ENCODE measurements at places on chromosomes 12 and 14. TPM values are rescaled to one million over a fixed set of nuclear protein-coding genes. Genes with fewer than 3 reads are reported as not detected.
A peak's percentile ranks its signal among the peaks of the same experiment; 100 is the strongest.

IFNG gene
- total RNA-seq = 0.60 TPM

COCH gene
- 0.55 TPM for total RNA-seq

RERGL gene
- 0.35 TPM for total RNA-seq

CACNA2D4 gene
- total RNA-seq = 2.6 TPM

MANSC1 gene
- 30.1 TPM for total RNA-seq

GLI1 gene
- total RNA-seq = 7.2 TPM

DLK1 gene
- total RNA-seq = not detected

TDRD9 gene
- total RNA-seq = 5.4 TPM

TCP11L2 gene
- 49.5 TPM for total RNA-seq

TTC7B gene
- total RNA-seq = 33.1 TPM

DNA sequence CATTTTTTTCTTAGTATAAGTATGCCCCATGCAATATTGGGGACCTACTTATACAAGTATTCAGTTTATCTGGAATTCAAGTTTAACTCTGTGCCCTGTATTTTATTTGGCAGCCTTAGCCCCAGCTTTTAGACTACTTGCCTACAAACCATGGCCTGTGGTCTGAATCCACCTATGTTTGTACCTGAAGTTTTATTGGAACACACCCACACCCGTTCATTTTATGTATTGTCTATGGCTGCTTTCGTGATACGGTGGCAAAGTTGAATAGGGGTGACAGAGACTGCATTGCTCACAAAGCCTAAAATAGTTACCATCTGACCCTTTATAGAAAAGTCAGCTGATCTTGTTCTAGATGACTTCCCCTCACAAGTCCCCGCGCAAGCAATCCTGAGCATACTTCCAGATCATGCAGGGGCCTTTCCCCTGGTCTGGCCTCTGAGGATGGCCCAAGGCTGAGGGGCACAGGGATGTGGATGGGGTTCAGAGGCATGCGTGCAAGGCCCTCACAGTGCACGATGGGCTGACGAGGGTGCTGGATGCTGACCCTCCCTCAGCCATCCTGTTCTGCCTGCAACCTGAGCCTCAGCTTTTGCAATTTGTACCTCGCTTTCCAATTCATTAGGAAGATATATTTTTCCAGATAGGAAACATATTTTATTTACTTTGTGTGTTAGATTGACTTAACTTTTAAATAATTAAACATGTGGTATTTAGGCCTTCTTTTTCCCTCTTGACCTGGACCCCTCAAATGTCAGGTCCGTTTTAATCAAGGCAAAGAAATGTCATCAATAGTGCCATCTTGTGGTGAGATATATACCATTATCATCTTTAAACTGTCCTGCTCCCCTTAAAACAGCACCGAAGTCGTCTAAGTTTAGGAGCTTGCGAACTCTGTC lies 527.3 kb upstream of the CCDC196 start:
- H3K27ac ChIP-seq = no peak overlapping the region
- H3K4me3 ChIP-seq = no peak overlapping the region
- H3K36me3 ChIP-seq = no peaks in the 10 kb centered on the region
- peak; percentile 7 for DNase-seq
- H3K4me1 ChIP-seq = no peaks in the 10 kb centered on the region
- H3K27me3 ChIP-seq = peaks cover 4% of the 10 kb centered on the region

- no peak overlapping the region for H3K27ac ChIP-seq
- no peaks in the 10 kb centered on the region for H3K4me1 ChIP-seq
- H3K4me3 ChIP-seq = no peak overlapping the region
Measured at GRCh38 chr12:113102811-113103210, 32.8 kb downstream of the RASAL1 start.

DNA sequence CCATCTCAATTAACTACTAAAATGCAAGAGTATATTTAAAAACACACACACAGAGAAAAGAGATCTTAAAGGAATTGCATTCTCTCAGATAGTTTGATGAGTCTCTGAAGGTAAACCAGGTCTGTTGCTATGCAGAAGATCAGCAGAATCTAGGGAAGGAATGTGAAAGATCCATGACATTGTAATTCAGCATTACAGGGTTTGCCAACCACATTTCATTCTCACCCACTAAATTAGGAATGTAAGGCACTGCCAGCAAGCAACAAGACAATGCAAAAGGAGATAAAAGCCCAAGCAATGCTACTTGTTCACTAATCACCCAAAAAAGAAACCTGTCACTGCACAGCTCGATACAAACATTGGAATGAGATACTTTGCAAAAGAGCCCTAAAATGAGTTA lies 106.3 kb downstream of the LRIG3 start:
- no peak for DNase-seq
- no peak overlapping the region for H3K27ac ChIP-seq
- no peaks in the 10 kb centered on the region for H3K36me3 ChIP-seq

DNA sequence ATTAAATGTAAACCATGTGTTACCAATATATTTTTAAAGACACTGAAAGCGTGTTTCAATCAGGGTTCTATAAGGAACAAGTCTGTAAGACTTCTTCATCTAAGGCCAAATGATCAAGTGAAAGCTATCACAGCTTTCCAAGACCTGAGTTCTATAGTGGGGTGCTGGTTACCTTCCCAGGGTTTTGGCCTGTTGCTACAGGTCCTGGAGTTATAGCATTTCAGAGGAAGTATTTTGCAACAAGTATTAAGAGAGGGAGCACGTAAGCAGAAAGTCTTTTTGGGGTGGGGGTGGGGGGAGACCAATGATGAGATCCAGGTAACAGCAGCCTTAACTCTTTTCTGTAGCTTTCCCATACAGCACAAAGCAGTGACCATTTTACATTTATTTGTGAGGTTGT lies 43.8 kb downstream of the FOXN3 start:
- H3K27me3 ChIP-seq = no peaks in the 10 kb centered on the region
- DNase-seq = no peak

DNA sequence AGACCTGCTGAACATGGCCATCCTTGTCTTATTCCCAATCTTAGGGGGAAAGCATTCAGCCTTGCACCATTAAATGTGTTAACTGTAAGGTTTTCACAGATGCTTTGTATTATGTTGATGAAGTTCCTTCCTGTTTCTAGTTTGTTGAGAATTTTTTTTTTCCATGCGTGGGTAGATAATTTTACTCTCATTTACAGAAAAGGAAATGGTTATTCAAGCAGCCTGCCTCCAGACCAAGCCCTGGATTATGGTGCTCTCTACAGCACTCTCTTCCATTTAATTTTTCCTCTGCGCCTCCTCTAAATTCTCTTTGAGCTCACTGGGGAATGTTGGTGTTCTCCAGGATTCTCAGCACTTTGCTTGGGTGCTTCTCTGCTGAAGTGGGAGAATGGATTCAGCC lies 179.3 kb upstream of the PZP start:
- no peaks in the 10 kb centered on the region for H3K36me3 ChIP-seq
- H3K4me1 ChIP-seq = no peaks in the 10 kb centered on the region
- no peak overlapping the region for H3K4me3 ChIP-seq
- no peak overlapping the region for H3K27ac ChIP-seq
- no peaks in the 10 kb centered on the region for H3K27me3 ChIP-seq

DNA sequence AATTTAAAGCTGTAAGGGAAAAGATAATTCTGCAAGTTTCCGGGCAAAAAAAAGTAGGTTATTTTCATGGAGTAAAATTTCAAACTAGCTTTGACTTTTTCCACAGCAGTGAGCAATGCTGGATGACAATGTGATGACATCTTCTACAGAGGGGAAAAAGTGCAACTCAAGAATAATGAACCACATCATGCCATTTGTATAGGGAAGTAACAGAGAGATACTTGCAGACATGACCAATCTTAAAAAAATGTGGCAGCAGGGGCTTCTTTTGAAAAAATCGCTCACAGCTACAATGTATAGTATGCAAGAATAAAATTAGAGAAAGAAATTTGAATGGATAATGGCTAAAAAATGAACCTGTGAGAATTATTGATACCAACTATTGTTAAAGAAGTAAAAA lies 115.5 kb downstream of the DHRS2 start:
- H3K27ac ChIP-seq = no peak overlapping the region
- H3K4me1 ChIP-seq = no peaks in the 10 kb centered on the region
- no peaks in the 10 kb centered on the region for H3K27me3 ChIP-seq
- no peaks in the 10 kb centered on the region for H3K36me3 ChIP-seq
- no peak for DNase-seq
- no peak overlapping the region for H3K4me3 ChIP-seq

- no peaks in the 10 kb centered on the region for H3K4me1 ChIP-seq
- H3K27ac ChIP-seq = no peak overlapping the region
- H3K27me3 ChIP-seq = no peaks in the 10 kb centered on the region
- DNase-seq = no peak
- H3K36me3 ChIP-seq = peaks cover 56% of the 10 kb centered on the region
- H3K4me3 ChIP-seq = no peak overlapping the region
Measured at GRCh38 chr12:112992541-112993398, 14.5 kb downstream of the OAS2 start.

DNA sequence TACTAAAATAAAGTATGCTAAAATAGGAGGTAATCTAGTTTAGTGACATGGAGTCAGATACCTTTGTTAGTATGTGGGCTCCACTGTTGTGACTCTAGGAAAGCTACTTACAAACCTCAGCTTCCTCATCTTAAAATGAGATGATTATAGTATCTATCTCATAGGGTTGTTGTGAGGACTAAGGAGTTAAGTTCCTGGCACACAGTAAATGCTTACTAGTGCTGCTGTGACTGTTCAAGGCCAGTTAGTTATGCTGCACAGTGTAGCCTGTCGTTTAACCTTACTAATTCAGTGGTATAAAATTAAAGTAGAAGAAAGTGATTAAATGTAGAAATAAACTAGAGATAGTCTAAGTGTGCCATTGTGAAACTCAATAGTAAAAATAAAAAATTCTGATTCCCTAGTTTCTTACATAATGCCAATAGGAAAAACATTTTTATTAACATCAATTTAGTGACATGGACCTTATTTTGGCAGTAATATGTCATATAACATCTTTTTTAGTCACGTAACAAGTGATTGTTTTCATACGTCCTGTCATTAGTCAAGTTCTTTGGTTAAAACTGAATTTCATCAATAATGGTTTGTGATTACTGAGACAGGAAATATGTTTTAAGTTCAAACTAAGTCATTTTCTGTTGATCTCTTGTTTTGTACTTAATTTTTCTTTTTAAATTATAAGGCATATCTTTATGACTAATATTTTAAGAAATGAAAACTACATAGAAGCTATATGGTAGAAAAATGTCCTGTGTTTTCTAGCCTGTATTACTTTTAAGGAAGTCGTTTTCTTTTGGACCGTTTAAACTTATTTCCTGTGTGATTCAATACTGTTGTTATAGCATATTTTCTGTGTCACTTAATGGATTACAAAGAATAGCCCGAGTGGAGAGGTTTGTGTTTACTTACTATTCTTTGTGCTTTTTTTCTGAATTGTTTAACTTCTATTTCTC lies 74.0 kb downstream of the PCNX1 start:
- no peaks in the 10 kb centered on the region for H3K27me3 ChIP-seq
- no peaks in the 10 kb centered on the region for H3K4me1 ChIP-seq
- peak overlapping the region; percentile 24 for H3K27ac ChIP-seq
- H3K36me3 ChIP-seq = peaks cover 27% of the 10 kb centered on the region

GRCh38 chr12:94760786-94761185 lies 110.4 kb upstream of the TMCC3 start:
- H3K27me3 ChIP-seq = no peaks in the 10 kb centered on the region
- H3K36me3 ChIP-seq = no peaks in the 10 kb centered on the region
- H3K4me3 ChIP-seq = no peak overlapping the region
- no peak overlapping the region for H3K27ac ChIP-seq
- no peaks in the 10 kb centered on the region for H3K4me1 ChIP-seq

DNA sequence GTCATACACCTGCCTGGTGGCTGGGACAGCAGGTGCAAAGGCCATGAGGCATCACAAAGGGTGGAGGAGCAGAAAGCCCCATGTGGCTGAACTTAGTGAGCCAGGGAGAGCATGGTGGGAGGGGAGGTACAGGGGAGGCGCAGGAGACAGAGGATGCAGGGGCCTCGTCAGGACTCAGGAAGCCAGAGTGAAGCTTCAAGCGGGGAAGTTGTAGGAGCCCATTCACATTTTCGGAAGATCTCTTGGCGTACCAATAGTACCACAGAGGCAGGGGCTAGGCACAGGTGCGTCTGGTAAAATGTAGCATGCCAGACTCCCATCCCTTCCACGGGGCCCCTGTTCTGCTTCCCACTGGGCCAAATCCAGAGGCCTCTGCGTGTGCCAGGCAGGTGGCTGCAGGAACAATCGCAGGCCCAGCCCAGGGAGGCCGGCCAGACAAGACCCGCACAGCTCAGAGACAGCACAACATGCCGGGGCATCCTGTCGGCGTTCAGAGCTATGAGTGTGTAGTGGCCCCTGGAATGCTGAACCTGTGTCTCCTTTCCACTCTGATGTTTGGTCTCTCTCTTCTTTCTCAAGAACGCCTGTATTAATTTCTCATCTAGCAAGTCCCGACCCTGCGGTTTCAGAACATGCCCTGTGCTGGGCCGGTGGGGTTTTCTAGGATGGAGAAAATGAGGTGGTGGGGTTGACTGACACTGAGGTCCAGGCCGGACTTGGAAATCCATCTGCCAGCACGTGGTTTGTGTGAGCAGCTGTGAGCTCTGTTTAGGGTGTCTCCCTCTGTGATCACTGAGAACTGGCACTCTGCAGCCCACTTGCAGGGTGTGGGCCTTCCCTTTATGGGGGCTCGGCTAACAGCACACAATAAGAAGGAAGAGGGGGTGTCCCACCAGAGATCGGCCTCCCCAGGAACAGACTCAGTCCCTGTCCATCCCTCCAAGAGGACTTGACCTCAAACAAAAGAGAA lies 5.5 kb upstream of the TMEM132D start:
- H3K4me1 ChIP-seq = no peaks in the 10 kb centered on the region
- no peaks in the 10 kb centered on the region for H3K36me3 ChIP-seq
- no peak overlapping the region for H3K27ac ChIP-seq
- H3K27me3 ChIP-seq = peaks cover 7% of the 10 kb centered on the region
- H3K4me3 ChIP-seq = no peak overlapping the region
- DNase-seq = no peak

GRCh38 chr14:50545618-50546017 lies 13.2 kb upstream of the MAP4K5 start:
- H3K4me1 ChIP-seq = peaks cover 4% of the 10 kb centered on the region
- no peak overlapping the region for H3K4me3 ChIP-seq
- no peak for DNase-seq
- no peaks in the 10 kb centered on the region for H3K27me3 ChIP-seq

DNA sequence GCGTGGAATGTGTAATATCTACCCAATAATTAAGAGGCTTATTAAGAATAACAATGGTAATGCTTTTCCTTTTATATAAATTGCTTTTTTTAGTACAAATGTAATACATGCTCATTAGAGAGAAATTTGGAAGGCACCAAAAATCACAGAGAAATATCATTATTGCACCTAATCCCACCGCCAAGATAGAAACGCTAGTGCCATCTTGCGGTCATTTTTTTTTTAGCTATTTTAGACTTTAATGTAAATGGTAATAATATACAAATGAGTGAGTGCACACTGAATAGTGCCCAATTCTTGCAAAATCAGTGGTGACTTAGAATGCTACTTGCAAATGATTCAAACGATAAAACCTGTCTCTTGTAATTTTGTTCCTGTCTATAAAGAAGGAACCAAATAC lies 576.8 kb upstream of the TMEM132C start:
- no peak overlapping the region for H3K27ac ChIP-seq
- H3K27me3 ChIP-seq = no peaks in the 10 kb centered on the region
- no peak for DNase-seq
- H3K36me3 ChIP-seq = no peaks in the 10 kb centered on the region
- H3K4me3 ChIP-seq = no peak overlapping the region

- no peaks in the 10 kb centered on the region for H3K4me1 ChIP-seq
- no peaks in the 10 kb centered on the region for H3K27me3 ChIP-seq
- H3K27ac ChIP-seq = no peak overlapping the region
- no peak for DNase-seq
Measured at GRCh38 chr12:1510056-1510812, 84.1 kb downstream of the FBXL14 start.

All from left lung (tissue), 14 donors.